ENCODE measurements at places on chromosomes 4 and X. TPM values are rescaled to one million over a fixed set of nuclear protein-coding genes. Genes with fewer than 3 reads are reported as not detected.

ARX gene
- total RNA-seq: not detected

SLC7A11 gene
- 76.1 TPM for total RNA-seq

ASB9 gene
- 14.2 TPM for total RNA-seq

CT45A1 gene
- not detected for total RNA-seq

XAGE1A gene
- not detected for total RNA-seq

PF4V1 gene
- not detected for total RNA-seq
